ENCODE measurements at places on chromosomes 6 and 20.

GRCh38 chr20:57663241-57663640, 43.0 kb upstream of the ZBP1 start:
- DNase-seq = no peak

GRCh38 chr20:48583801-48584200, 244.0 kb downstream of the PREX1 start:
- no peak for DNase-seq

DNA sequence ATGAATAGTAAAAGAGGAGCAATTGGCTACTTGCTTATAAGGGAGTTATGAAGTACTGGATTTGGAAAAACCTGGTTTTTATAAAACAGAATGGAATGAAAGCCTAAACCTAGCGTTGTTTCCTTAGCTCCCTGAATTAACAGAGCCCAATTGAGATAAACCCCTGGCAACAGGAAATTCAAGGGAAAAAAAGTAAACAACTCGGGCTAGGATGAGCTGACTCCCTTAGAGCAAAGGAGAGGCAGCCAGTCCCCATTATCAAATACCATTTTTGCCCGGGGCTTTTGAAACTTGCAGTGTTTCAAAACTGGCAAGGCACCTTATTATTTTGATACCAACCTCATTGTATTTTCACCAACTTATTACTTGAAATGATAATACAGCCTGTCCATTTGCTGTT, 587.5 kb downstream of the CD109 start:
- no peak for DNase-seq

- DNase-seq = no peak
These were observed 137.7 kb upstream of the HEY2 start for GRCh38 chr6:125611573-125612344.

GRCh38 chr6:136144251-136145023, 105.7 kb downstream of the MTFR2 start:
- DNase-seq = no peak

All from CD4-positive, alpha-beta T cell (primary cell).